DMS153 (cell line): ENCODE measurements at places on chromosomes 2 and 18.

GRCh38 chr2:49687918-49688317, 533.6 kb upstream of the FSHR start:
- DNase-seq: no peak

GRCh38 chr2:236970656-236971010, 115.1 kb upstream of the COPS8 start:
- DNase-seq: no peak

DNA sequence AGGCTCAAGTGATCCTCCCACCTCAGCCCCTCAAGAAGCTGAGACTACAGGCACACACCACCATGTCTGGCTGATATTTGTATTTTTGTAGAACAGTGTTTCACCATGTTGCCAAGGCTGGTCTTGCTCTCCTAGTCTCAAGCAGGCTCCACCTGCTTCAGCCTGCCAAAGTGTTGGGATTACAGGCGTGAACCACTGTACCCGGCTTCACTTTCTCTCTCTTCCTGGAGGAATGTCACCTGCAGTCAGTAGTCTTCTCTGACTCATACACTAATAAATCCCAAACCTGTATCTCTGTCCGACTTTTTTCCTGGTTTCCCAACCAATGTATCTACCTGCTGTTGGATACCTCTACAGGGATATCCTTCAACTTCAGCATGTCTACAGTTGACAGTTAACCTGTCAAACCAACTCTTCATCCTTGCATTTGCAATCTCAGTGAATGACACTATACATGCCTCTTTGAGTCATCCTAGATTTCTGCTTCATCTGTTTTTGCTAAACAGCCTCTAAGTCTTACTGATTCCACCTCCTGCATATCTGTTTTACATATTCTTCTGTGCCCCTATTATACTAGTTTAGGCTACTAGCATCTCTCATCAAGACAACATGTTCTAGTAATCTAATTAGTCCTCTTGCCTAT, 54.5 kb downstream of the RBBP8 start:
- DNase-seq: no peak

- no peak for DNase-seq
Measured at GRCh38 chr2:224479826-224480225, 77.9 kb upstream of the FAM124B start.

DNA sequence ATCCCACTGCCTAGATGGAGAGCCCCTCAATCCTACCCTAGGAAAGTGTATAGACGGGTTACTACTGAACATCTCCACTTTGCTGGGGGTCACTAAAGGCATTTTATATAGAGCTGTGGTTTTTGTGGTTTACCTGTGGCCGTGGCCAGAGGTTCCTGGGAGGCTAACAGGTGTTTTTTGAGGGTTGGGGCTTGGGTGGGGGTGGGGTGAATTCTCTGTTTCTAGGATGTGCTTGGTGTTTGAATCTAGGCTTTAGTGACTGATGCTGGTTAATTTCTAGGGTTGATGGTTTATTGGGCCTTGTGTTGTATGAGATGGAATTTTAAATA, 7.7 kb downstream of the HOXD8 start:
- no peak for DNase-seq

DNA sequence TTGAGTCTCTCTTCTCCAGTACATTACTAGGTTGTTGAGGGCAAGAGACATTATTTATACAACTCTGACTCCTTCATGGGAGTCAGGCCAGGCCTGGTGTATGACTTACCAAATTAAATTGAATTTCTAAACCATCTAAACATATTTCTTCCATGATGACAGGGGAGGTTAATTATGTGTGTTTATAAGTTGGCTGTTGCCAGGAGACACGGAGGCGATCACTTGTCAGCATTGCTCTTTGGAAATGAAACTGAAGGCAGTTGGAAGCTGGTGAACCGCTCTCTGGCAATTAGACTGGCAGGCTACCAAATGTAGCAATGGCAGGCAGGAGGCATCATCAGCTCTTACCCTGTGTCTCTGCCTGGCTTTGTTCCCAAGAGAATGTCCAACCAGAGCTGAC, 241.4 kb downstream of the KCNS3 start:
- DNase-seq: peak; percentile 80

DNA sequence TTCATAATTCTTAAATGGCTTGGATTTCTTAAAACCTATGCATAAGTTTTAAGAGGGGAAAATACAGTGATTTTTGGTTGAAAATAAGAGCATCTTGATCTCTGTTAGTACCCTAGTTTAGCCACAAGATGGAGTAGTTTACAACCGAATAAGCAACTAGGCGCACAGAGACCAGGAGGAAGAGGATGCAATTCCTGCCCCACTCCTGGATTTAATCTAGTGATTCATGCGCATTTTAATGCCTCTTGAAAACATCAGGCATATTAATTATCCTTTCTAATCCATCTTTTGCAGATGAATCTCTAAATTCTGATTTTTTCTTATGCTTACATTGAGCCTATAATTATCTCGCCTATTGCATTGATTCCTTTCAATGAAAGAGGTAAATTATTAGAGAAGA, 76.7 kb downstream of the MRPS9 start:
- DNase-seq: peak; percentile 3

- DNase-seq: no peak
Measured at GRCh38 chr18:54716586-54716985, 111.7 kb upstream of the RAB27B start.

GRCh38 chr2:98484121-98484557, 39.5 kb downstream of the INPP4A start:
- no peak for DNase-seq

- no peak for DNase-seq
Measured at GRCh38 chr2:76748581-76749296, 773.4 kb downstream of the LRRTM4 start.

DNA sequence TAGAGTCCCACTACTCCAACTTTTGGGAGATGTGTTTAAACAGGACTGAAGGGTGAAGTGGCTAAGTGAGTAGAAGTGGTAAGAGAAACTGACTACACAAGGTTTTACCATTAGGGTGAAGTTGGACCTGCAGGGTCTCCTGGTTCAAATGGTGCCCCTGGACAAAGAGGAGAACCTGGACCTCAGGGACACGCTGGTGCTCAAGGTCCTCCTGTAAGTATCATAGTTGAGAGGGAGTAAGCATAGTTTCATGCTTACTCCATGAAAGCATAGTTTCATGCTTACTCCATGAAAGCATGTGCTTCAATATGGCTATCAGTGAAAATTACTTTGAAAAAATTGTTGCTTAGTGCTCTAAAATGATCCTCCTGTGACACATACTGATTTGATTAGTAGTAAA, 19.1 kb downstream of the COL3A1 start:
- DNase-seq: no peak

DNA sequence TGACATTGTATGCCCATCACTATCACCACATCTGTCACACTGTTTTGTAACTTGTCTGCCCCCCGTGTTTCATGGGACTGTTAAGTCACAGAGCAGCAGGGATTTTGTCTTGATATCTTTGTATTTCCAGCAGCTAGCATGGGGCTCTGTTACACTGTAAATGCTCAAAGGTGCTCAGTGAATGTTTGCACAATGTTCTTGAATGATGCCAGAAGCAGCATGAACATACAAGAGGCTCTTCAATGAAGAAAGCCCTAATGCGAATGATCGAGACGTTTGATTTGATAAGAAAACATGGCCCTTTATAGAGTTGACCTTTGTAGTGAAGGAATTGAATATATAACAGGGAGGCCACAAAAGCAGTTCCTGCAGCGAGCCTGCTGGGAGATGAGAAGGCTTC, 120.9 kb upstream of the TTC39C start:
- no peak for DNase-seq

- DNase-seq: no peak
Measured at GRCh38 chr2:151156431-151156830, 105.2 kb downstream of the RBM43 start.

GRCh38 chr2:157813467-157813866, 62.7 kb downstream of the ACVR1 start:
- no peak for DNase-seq

- DNase-seq: no peak
Measured at GRCh38 chr2:112876971-112877361, 34.0 kb upstream of the IL37 start.
